ENCODE measurements at places on chromosomes 4 and X. TPM values are rescaled to one million over a fixed set of nuclear protein-coding genes. Genes with fewer than 3 reads are reported as not detected.

GRCh38 chrX:72461766-72462165 is 110.9 kb downstream of the HDAC8 start:
- no peak overlapping the region for H3K4me3 ChIP-seq
- DNase-seq, result no peak
- H3K27me3 ChIP-seq, result no peaks in the 10 kb centered on the region
- no peaks in the 10 kb centered on the region for H3K4me1 ChIP-seq

DNA sequence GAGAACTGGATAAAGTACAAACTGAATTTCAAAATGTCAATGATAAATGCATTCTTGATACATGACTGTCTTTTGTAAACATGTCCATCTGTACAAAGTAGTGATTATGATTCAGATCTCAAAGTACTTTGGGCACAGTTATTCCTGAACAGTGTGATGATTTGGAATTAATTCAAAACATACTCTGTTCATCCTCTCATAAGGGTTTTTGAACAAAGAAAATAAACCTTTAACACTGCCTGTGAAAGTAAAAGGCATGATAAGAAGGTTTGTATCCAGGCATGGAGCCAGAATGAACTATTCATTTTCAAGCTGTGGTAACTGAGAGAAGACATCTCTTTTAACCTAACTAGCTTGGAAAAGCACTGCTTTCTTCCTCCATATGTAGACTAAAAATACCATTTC is 883 bp upstream of the KLHL4 start:
- H3K4me1 ChIP-seq, result no peaks in the 10 kb centered on the region
- no peak overlapping the region for H3K27ac ChIP-seq
- H3K36me3 ChIP-seq, result no peaks in the 10 kb centered on the region
- H3K27me3 ChIP-seq, result no peaks in the 10 kb centered on the region
- H3K4me3 ChIP-seq, result no peak overlapping the region

- H3K4me3 ChIP-seq, result no peak overlapping the region
- H3K36me3 ChIP-seq, result no peaks in the 10 kb centered on the region
- H3K4me1 ChIP-seq, result no peaks in the 10 kb centered on the region
- no peak overlapping the region for H3K27ac ChIP-seq
These were observed 39.1 kb upstream of the PDLIM5 start for GRCh38 chr4:94412658-94413038.

DNA sequence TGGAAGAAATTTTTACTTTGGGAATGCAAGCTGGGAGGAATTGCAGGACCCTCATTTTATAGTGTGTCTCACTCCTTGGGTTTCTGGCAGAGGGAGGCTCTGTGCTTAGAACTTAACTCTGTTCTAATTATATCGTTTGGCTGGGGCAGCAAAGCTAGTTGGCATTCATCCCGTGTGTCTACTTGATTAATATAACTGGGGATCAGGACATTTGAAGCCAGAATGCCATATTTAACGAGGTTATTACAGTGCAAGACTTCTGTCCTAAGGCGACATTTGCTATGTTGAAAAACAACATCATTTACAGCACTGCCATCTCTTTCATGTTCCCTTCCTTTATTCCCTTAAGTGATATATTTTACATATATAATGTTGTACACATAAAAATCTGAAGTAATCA is 179.1 kb upstream of the TBC1D9 start:
- no peak for DNase-seq
- no peak overlapping the region for H3K4me3 ChIP-seq
- H3K36me3 ChIP-seq, result no peaks in the 10 kb centered on the region

GRCh38 chr4:184959786-184960185 is 58.5 kb upstream of the HELT start:
- no peaks in the 10 kb centered on the region for H3K27me3 ChIP-seq
- no peaks in the 10 kb centered on the region for H3K36me3 ChIP-seq
- no peak for DNase-seq
- H3K27ac ChIP-seq, result no peak overlapping the region
- H3K4me3 ChIP-seq, result no peak overlapping the region

DNA sequence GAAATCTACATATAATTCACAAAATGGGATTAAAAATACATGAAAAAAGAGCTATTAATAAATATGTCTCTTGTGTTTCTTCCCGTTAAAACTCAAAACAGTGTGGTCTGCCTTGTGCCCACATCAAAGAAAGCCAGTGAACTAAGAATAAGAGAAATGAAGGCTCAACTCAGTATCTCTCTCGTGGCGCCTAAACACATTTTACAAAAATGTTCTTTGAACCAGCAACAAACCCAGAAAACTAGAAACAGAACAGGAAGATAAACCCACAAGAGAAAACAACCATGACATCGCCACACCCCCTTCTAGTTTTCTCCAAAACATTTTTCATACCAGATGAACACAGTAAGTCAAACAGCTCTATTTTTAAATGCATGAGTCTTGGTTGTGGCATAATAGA is 130.1 kb downstream of the DCHS2 start:
- H3K27ac ChIP-seq, result no peak overlapping the region
- peak; percentile 15 for DNase-seq
- no peaks in the 10 kb centered on the region for H3K4me1 ChIP-seq
- H3K36me3 ChIP-seq, result no peaks in the 10 kb centered on the region
- H3K4me3 ChIP-seq, result no peak overlapping the region
- H3K27me3 ChIP-seq, result no peaks in the 10 kb centered on the region

GRCh38 chr4:152609481-152609880 is 70.3 kb downstream of the TMEM154 start:
- H3K27ac ChIP-seq, result no peak overlapping the region
- H3K36me3 ChIP-seq, result no peaks in the 10 kb centered on the region
- no peak overlapping the region for H3K4me3 ChIP-seq
- H3K27me3 ChIP-seq, result no peaks in the 10 kb centered on the region
- DNase-seq, result no peak

DNA sequence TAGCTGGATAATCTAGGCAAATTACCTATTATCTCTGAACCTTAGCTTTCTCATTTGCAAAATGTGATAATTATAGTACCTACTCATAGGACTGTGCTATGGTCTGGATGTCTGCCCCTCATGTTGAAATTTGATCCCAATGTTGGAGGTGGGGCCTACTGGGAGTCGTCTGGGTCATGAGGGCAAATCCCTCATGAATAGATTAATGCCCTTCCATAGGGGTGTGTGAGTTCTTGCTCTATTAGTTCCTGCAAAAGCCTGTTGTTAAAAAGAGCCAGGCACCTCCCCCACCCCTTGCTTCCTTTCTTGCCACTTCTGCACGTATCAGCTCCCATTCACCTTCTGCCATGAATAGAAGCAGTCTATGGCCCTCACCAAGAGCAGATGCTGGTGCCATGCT is 73.9 kb downstream of the SERTM2 start:
- H3K27me3 ChIP-seq, result no peaks in the 10 kb centered on the region
- H3K27ac ChIP-seq, result no peak overlapping the region
- H3K4me1 ChIP-seq, result no peaks in the 10 kb centered on the region

The GLRA2 gene
- under 0.01 TPM for polyA plus RNA-seq

The CLTRN gene
- polyA plus RNA-seq, result 3.9 TPM

All from thymus (tissue), 14 donors.